ENCODE measurements at places on chromosomes 2 and 18.
A peak's percentile ranks its signal among the peaks of the same experiment; 100 is the strongest.

GRCh38 chr2:136021406-136021805, 36.0 kb upstream of the DARS1 start:
- no peak for DNase-seq

DNA sequence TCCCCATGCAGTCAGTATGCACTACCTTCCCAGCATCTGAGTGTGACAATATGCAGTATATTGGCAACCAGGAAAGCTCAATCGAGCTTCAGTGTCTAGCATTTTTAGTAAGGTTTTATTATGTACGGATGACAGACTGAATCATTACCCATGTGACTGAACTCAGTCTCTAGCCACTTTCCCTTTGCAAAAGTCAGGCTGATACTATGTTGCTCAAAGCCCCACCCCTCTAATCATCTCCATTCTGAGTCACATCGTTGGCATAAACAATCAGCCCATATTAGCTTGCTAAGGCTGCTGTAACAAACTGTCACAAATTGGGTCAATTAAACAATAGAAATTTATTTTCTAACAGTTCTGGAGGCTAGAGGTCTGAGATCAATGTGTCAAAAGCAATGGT, 25.8 kb upstream of the SRD5A2 start:
- DNase-seq = no peak

GRCh38 chr2:193462411-193462810, 1267.7 kb upstream of the TMEFF2 start:
- no peak for DNase-seq

DNA sequence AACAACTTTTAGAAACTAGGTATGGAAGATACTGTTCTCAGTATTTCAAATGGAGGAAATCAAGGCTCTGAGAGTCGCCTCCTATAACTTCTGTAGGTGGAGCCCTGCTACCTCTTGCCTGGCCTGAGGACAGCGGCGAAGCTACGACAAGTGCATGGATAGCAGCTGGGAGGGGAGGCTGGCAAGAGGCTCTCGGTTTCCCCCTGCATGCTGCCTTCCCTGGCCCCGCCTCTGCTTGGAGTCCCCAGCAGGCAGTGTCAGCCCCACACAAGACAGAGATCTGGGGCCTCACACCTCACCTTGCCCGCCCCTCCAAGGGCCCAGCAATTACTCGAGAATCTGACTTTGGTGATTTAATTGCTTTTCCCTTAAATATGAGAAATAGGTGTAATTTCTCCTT, 107.6 kb upstream of the POU3F3 start:
- DNase-seq = no peak

DNA sequence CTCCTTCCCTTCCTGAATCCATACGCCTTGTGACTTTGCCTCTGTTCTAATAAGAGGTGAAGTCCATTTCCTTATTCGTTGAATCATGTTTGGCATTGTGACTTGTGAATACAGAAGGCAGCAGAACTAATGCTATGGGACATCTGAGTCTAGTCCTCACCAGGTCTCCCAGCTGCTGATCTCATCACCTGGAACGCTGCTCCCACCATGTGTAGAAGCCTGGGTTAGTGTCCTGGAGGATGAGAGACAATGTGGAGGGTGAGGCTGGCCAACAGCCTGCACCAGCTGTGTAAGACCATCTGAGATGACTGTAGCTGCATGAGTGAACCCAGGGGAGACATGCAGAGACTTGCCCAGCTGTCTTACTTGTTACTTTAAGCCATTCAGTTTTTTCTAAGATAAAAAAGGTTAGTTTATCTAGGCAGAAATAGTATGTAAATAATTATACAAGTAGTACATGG, 3.5 kb upstream of the HAAO start:
- no peak for DNase-seq

DNA sequence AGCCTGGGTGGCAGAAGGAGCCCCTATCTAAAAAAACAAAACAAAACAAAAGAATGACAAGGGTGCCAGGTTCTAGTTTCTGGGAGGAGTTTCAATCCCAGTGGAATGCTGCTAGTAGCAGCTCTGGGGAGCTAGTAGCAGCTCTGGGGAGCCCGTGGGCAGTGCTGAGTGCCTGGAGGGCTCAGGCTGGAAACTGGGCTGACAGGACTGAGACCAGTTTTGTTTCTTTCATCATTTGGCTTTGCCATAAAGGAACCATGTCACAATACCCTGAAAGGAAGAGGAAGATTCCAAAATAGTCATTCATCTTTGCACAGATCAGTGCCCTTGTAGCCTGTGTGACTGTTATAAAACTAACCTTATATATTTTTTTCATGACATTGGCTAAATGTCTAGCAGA, 10.6 kb downstream of the MFSD6 start:
- DNase-seq = no peak

DNA sequence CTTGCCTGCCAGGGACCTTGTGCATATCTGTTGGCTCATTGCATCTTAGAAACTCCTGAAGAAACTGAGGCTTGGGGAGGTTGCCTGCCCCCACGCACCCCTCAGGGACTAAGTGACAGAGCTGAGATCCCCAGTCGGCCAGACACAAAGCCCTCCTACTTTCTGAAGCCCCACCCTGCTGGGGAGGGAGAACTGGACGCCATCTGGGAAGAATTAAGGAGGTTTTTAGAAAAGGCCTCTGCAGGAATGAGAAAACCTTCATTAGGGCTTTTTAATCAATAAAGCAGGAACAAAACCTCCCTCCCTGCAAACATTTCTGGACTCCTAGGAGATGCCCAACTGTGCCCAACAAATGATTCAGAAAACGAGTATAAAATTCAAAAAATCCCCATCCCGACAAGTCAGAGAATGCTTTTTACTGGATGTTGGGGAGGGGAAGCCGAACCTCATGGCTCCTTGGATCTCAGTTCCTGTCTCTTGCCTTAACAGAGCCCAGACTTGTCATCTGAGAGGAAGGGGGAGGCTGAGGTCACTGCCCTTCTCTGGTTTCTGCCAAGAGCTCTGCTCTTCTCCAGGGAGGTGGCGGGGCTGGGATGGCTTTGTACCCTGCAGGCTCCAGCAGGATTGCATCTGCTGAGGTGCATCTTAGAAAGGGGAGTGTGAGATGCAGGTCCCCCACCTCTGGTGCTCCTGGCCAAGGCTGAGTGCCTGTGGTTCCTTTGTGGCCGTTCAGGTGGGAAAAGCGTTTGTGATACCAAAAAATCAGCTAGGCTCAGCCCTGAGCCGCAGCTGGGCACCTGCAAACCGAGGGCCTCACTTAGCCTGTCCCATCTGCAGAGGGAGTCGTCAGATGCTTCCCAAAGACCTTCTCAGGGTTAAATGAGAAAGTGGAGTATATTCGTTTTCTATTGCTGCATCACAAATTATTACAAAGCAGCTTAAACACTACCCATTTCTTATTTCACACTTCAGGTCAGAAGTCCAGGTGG, 142.4 kb downstream of the ZFP36L2 start:
- peak; percentile 58 for DNase-seq

GRCh38 chr2:163934131-163934530, 198.3 kb upstream of the FIGN start:
- no peak for DNase-seq

Data from mucosa of gallbladder (tissue), 1 donor.